CD4-positive, alpha-beta memory T cell (primary cell): ENCODE measurements at places on chromosomes 7 and 10. TPM values are rescaled to one million over a fixed set of nuclear protein-coding genes. Genes with fewer than 3 reads are reported as not detected.

Gene EN2
- not detected for total RNA-seq

Gene TRIM4
- 69.0 TPM for total RNA-seq

- DNase-seq, result no peak
Observed at GRCh38 chr10:127911218-127911866, 4.4 kb downstream of the PTPRE start.

- no peak for DNase-seq
Observed at GRCh38 chr10:114402871-114403540, 1.3 kb downstream of the AFAP1L2 start.

Gene DGKI
- total RNA-seq, result 0.11 TPM

GRCh38 chr7:73822319-73823173, 8.2 kb upstream of the CLDN4 start:
- DNase-seq, result no peak

GRCh38 chr7:92498557-92498956, 20.8 kb upstream of the ERVW-1 start:
- no peak for DNase-seq

Gene BLVRA
- total RNA-seq, result 19.3 TPM

GRCh38 chr10:76309070-76309469, 877.6 kb downstream of the LRMDA start:
- DNase-seq, result no peak

- peak; percentile 28 for DNase-seq
Observed at GRCh38 chr10:43623351-43623750, 17.1 kb downstream of the ZNF485 start.

DNA sequence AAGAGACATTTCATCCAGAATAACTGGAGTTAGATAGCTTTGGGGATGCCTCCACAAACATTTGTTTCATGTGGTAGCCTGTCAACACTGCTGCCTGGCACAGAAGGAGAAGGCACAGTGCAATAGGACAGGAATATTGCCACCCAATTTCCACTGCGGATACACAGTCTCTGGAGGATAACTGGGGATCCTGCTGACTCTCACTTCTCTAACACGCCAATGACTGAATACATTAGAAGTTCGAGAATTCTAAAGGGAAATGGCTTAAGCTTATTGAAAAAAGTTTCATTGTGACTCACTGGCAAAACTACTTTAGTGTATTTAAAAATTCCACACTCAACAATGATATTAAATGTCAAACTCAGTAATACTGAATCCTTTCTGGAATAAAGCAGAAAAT, 12.9 kb downstream of the ARL3 start:
- DNase-seq, result no peak

GRCh38 chr7:21867816-21868575, 77.7 kb downstream of the CDCA7L start:
- DNase-seq, result no peak

- no peak for DNase-seq
Observed at GRCh38 chr7:129790136-129790535, 162.6 kb downstream of the UBE2H start.

Gene STEAP1
- total RNA-seq, result not detected

DNA sequence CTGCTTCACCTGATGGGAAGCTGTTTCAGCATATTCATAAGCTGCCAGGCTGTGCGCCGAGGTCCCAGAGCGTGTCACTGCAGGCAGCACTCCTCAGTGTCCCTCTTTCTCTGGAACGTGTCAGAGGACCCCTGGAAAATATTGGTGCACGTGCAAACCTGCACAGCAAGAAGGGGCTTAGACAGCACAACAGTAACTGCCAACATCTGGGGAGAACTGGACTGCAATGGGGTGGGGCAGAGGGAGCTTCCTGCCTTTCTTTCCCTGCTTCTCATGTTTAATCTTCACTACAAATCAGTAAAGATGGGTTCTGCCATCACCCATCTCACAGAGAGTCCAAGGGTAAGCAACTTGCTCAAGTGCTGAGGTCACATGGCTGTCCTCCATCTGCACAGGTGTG, 86.5 kb upstream of the GPR26 start:
- no peak for DNase-seq

DNA sequence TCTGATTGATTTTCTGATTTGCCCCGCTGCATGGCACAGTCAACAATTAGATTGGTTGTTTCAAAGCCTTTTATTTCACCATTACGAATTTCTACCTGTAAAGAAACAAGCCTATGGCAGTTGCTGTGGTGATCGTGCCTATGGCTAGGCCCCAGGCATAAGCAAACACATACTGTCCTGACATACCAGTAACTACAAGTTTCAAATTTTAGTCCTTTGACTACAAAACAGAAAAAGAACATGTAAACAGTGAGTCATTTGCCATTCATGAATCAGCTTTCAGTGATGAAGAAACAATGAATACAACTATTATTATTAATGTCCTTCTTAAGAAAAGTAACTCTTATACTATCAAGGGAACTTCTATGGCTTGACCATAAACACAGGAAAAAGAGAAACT, 168.0 kb upstream of the LRRN3 start:
- no peak for DNase-seq

Gene OPN1SW
- not detected for total RNA-seq

Gene CYP17A1
- not detected for total RNA-seq

- no peak for DNase-seq
Observed at GRCh38 chr10:38157270-38157685, 63.1 kb downstream of the ZNF37A start.

DNA sequence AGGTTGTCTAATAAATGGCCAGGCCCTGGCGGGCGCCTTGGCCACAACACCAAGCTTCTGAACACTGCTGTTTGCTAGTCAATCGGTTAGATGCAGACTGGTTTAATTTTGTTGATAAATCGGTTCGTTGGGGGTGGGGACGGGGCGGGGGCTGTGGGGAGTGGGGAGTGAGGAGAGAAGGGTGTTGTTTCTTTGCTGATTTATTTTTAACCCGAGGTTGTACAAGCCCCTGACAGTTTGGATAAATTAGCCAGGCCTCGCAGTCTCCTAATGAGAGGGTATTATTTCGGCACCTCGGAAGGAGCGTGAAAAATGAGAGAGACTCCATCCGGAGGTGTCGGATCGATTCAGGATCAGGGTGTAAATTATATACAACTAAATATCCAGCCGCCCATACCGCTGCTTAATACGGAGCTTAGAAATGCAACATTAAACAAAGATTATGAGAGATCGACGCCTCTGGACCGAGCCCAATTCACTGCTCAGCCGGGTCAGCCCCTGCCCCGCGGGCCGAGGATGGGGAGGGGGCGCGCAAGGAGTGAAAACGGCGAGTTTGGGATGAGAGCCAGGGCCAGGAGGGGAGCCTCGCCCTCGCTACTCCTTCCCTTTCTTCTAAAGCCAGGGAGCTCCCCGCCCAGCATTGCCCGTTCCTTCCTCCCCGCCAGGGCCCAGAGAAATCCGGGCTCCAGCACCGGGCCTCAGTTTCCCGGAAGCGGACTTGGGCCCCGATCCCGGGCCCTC, 8.0 kb downstream of the UNCX start:
- DNase-seq, result no peak
